ENCODE measurements at places on chromosomes 2 and 18. TPM values are rescaled to one million over a fixed set of nuclear protein-coding genes. Genes with fewer than 3 reads are reported as not detected.

Gene MTX2
- total RNA-seq = 44.5 TPM

Gene MSGN1
- not detected for total RNA-seq

Gene NT5C1B
- total RNA-seq = not detected

Gene GPAT2
- total RNA-seq = not detected
